A549 treated with Mapracorat at 1 μM for 4 hours (cell line): ENCODE measurements at places on chromosomes 11 and 22. TPM values are rescaled to one million over a fixed set of nuclear protein-coding genes. Genes with fewer than 3 reads are reported as not detected.

Gene SHANK2
- total RNA-seq, result 5.5 to 8.8 TPM (median 6.9 TPM) in 5 replicates

Gene PIWIL4
- total RNA-seq, result 0.19 to 0.40 TPM (median 0.29 TPM) in 5 replicates

Gene CRYAB
- 8.3 to 23.1 TPM (median 12.1 TPM) in 5 replicates for total RNA-seq

Gene C11orf87
- 0.04 TPM in 1 of 5 replicates, not detected in the others for total RNA-seq

Gene MS4A3
- total RNA-seq, result not detected in 5 replicates

Gene RAG1
- 0.08 to 0.56 TPM (median 0.24 TPM) in 5 replicates for total RNA-seq
